ENCODE measurements at places on chromosomes 16 and 17.

GRCh38 chr16:67666032-67666551 is 458 bp downstream of the ENKD1 start:
- DNase-seq = no peak

GRCh38 chr16:67447508-67448076 is 16.7 kb downstream of the HSD11B2 start:
- peak; percentile 69 for DNase-seq

DNA sequence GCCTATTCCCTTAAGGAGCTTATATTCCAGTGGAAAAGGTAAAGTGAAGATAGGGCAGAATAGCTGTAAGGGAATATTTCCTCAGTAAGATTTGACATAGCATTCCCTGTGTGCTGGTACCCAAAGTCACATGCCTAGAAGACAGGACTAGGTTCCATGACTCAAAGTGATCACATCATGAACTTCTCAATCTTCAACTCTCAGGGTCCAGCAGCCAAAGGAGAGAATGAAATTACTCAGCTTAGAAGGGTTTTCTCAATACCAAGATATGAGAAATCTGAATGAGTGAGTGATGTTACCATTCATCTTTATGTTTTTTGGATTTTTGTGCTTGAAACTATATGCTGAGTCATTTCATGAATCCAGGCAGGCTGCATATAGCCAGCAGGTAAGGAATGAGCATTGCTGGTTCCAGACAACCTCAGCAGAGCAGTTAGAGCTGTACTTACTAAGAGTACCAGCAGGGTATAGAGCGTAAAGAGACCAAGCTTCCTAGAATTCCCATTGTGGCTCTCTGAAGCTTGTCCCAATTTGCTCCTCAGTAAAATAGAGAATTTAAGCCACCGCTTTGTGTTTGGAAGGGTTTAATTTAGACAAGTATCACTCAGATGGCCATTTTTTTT is 91.1 kb downstream of the ANKFN1 start:
- no peak for DNase-seq

DNA sequence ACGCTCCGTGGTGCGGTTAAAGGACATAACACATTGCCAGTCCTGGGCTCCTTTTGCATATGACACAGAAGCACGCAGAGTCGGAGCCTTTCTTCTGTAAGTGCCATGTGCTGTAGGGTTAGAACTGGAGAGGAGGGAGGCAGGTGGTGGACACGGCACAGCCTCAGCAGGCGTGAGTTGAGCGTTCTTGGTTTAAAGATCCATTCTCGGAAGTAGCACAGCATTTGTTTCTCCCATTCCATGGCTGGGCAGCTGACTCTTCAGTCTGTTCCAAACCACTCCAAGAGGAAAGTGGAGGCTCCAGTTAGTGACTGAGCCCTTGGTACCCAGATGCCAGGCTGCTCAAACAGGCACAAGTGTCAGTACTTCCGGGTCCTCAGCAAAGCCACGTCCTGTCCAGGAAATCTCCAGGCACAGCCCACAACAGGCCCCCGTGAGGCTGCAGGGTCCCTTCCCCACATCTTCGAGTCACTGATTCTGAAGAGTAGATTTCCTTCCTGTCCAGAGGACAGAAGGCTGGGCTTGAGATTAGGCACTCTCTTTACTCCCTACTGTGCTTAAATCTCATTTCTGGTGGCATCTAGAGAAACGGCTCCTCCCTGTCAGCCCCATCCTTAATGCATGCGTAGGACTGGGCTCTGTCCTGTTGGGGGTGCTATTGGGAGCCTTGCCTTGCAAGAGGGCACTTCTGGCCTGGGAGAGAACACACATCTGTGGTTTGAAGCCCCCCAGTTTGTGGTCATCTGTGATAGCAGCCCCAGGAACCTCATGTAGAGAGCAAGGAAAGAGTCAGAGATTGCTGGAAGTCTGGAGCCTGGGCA is 39.6 kb upstream of the NAT9 start:
- no peak for DNase-seq

GRCh38 chr17:351875-352420 is 659 bp downstream of the RPH3AL start:
- no peak for DNase-seq

DNA sequence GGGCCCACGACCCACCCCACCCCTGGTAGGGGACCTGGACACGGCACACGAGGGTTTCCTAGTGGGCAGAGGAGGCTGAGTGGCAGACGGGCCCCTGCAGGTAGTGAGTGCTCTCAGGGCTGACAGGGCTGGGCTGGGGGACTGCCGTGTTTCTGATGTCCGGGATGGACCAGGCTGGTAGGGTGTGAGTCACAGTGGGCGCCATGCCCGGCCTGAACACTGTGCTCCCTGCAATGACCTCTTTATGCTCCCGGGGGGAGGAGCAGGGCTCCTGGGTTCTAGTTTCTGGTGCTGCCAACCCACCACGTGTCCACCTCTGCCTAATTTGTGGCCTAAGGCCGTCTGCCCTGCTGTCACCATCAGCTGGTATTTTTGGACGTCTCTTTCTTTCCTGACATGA is 26.3 kb downstream of the ARHGAP23 start:
- DNase-seq = no peak

DNA sequence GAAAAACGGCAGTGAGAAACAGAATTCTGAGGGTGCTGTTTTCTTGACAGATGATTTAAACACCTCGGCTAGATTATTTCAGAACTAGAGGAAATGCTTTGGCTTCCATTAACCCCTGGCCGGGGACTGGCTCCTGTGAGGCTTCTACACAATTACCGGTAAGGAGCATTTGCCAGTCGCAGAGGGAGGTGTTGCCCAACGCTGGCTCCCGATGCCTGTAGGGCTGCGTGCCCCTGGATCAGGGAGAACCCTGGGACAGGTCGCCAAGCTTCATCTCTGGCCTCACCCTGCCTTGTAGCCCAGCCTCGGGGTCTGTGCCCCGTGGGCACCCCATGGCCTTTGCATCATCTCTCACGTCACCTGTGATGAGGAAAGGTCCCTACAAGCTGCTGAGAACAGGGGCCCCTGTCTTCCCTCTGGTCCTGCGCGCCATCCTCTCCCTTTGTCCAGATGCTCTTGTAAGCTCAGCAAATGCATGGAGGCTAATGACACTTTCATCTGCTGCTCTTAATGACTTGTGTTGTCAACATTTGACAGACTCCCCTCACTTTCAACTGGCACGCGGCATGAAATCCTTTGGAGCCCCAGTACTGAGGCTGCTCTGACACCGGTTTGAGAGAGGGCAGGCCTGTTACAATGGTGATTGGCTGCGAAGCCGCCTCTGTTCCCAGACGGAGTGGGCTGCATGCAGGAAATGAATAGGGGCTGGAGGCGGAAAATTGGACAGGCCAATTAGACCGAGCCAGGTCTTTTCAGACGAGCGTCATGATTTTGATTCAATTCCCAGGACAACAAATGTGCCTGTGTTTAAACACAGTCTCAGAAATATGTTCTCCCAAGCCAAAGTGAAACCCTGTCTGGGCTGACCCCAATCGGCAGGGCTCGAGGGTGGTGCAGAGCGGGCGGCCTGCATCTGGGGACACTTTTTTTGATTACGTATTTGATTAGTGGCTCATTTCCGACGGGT is 85.5 kb upstream of the DOC2B start:
- DNase-seq = no peak

DNA sequence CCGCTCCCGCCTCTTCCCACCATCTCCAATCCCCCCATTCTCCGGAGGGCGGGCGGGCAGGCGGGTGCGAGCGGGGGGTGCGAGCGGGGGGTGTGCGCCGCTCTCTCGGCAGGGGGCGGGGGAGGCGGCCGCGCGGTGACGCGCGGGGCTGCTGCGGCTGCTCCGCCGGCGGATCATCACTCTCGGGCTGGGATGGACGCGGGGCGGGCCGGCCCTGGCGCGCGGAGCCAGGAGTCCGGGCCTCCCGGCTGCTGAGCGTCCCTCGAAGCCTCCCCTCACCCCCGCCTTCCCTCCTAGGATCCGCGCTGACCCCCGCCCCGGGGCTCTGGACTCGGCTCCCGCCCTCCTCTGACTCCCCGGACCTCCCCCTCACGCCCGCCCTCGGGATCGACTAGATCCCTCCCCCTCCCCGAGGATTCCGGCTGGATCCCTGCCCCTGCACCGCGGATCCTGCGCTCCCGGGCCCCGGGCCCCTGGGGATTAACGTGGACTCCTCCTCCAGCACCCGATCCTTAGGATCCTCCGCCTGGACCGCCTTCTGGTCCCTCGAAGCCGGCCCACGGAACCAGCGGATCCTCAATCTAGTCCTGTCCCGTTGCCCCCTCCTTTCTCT is 946 bp upstream of the TMEM256 start:
- DNase-seq = peak; percentile 66

GRCh38 chr17:82077617-82078358 is 12.2 kb upstream of the DUS1L start:
- no peak for DNase-seq
